Lower lobe of right lung (tissue), 2 donors: ENCODE measurements at places on chromosomes 5 and 9.

- DNase-seq, result no peak
Observed at GRCh38 chr5:118832974-118833373, 155.4 kb downstream of the DTWD2 start.

GRCh38 chr9:127058011-127058644 is 64.3 kb downstream of the ANGPTL2 start:
- DNase-seq, result no peak

DNA sequence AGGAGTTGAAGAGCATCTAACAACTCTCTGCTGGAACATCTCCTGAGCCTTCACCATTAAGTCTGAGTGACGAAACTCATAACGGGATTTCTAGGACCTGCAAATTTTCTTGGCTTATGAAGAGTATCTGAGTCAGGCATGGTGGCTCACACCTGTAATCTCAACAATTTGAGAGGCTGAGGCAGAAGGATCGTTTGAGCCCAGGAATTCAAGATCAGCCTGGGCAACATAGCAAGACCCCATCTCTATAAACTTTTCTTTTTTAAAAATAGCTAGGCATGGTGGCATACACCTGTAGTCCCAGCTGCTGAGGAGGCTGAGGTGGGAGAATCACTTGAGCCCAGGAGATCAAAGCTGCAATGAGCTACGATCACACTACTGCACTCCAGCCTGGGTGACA is 48.8 kb downstream of the EPB41L4B start:
- no peak for DNase-seq

GRCh38 chr9:134377976-134378375 is 51.7 kb downstream of the RXRA start:
- DNase-seq, result peak; percentile 87

- DNase-seq, result no peak
Observed at GRCh38 chr9:134871697-134872340, 8.8 kb upstream of the FCN2 start.

- no peak for DNase-seq
Observed at GRCh38 chr9:87451149-87451548, 46.5 kb upstream of the DAPK1 start.

- no peak for DNase-seq
Observed at GRCh38 chr9:643966-644365, 197.5 kb upstream of the DMRT1 start.

- DNase-seq, result no peak
Observed at GRCh38 chr9:73565833-73566465, 414.3 kb downstream of the ANXA1 start.

- DNase-seq, result no peak
Observed at GRCh38 chr5:135501965-135502364, 33.8 kb downstream of the NEUROG1 start.

DNA sequence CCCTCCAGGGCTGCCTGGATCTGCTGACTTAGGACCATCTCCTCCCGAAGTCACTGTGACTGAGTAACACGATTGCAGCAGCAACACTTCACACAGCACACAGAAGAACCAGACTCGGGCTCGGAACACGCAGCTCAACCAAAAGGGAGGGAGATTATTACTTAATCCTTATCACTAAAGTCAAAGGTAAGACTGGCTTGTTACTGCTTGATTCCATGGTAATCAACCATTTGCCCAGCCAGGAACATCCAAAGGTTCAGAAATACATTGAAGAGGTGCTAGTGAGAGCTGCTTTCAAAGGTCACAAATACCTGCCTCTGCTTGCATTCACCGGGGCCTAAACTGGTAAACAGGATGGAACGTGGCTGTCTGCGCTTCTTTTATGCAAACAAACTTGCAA is 7.7 kb downstream of the FBP1 start:
- DNase-seq, result no peak

GRCh38 chr9:7523426-7524043 is 276.0 kb downstream of the DMAC1 start:
- DNase-seq, result no peak

DNA sequence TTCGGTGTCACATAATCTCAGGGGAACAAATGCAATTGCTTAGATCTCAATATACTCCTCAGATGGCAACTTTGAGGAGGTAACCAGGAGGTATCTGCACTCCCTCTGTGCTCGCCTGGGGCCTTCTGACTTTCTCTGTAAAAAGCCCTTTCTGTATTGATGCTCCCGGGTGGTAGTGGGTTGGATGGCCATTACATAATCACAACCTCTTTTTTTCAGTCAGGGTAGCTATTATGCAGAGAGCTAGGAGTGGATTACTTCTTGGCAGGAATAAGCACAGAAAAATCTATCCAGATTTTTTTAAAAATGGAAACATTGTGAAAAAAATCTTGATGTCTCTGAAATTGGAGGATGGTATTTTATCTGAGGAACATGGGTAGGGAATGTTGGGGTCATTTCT is 116.6 kb downstream of the SH3GL2 start:
- no peak for DNase-seq

DNA sequence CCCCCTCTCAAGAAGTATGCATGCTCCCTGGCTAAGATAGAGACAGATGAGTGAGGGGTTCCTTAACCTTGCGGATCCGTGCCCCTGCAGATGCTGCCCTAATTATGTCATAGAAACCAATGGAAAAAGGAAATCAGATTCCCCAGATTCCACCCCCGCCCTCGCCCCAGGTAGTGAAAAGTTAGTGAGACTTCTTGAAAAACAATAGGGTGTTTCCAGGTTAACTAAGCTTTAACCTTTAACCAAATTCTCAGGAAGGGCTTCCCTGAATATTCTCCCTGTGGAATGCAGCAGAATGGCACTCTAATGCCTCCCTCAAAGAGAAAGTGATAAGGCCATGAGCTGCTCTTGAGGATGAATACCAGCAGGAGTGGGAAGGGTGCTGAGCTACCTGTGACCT is 116.0 kb upstream of the RANBP3L start:
- DNase-seq, result no peak

- no peak for DNase-seq
Observed at GRCh38 chr5:22044229-22044628, 808.9 kb downstream of the CDH12 start.

GRCh38 chr5:179267671-179268083 is 77.6 kb downstream of the ADAMTS2 start:
- peak; percentile 38 for DNase-seq

GRCh38 chr9:110101531-110102161 is 106.3 kb downstream of the C9orf152 start:
- no peak for DNase-seq

GRCh38 chr9:111986035-111986556 is 89.5 kb downstream of the UGCG start:
- no peak for DNase-seq

DNA sequence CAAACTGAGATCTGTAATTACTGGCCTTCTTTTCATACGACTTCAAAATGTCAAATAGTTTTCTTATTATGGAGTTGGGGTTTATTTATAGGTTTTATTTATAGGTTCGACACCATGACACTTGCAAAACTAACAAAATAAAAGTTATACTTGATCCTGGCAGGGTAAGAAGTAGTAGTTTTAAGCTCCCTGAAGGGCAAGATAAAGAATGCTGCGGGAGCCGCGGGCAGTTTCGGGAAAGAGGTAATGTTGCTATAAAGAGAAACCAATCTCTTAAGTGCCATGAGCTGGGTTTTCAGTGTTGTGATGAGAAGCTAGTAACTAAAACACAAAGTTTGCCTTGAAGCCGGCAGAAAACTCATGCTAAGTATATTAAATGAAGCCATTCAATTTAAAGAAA is 24.8 kb downstream of the PTPN3 start:
- no peak for DNase-seq

- no peak for DNase-seq
Observed at GRCh38 chr5:123154886-123155445, 65.9 kb downstream of the PRDM6 start.

DNA sequence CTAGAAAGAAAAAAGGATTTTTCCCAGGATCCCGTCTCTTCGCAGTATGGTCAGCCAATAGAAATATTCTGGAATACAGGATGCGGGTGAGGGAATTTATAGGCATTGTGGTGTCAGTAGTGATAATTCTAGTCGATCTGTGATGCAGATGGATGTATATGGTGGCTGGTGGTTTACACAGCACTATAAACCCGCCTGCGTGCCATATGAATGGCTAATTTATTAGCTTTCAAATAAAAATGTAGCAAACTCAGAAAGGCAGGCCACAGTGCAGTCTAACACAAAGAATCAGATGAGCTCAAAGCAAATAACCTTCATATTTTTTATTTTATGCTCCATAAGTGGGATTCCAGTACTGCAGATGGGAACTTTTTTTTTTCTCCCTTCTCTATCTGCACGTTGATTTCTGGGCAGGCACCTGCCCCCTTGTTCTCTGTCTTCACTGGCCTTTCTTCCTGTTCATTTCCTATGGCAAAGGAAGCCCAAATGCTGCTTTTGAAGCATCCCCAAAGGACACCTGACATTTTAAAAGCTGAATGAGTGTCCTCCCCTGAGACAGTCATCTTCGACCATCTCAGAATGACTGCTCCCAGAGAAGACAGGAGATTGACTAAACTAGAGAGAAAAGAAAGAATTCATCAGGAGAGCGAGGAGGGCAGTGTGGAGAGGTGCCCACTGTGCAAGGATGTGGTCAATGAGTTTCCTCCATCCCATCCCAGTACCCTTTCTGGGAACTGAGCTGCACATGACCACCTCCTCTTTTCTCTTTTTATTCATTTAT is 52.1 kb downstream of the SEMA6A start:
- no peak for DNase-seq

DNA sequence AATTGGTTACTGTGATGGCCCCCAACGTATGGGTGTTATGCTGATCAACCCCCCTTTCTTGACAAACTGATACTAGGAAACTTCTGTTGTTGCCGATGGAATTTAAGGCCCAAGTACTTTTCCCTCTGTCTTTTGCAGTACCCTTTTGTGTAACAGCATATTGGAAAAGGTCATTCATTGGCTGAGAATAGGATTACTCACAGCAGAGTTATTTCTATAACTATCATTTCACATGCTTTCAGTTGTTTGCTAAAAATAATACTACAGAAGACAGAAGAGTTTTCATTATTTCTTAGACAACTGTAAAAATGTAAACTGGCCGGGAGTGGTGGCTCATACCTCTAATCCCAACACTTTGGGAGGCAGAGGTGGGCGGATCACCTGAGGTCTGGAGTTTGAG is 329.5 kb downstream of the KIAA0825 start:
- no peak for DNase-seq

DNA sequence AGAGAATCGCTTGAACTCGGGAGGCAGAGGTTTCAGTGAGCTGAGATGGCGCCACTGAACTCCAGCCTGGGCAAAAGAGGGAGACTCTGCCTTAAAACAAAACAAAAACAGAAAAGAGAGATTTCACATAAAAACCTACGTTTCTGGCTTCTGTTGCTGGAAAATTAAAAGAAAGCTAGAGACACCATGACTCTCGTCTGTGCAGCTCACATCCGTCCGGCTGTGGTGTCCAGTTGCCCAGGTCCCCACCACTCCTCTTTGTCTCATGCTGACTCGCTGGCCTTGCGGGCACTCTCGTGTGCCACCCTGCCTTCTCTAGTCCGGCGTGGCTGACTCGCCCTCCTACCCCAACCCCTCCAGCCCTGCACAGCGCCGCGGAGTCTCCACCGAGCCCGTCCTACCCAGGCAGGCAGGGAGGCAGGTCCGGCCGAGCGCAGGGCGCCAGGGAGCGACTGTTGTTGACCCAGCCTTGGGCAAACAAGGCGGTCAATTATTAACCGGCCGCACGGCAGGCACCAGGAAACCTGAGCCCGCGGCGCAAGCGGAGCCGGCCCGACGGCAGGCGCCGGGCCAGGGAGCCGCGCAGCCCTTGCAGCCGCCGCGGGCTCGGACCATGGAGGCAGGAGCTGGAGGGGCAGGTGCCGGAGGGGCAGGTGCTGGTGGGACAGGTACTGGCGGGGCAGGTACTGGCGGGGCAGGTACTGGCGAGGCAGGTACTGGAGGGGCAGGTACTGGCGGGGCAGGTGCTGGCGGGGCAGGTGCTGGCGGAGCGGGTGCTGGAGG is at the start of gene PRRT1B:
Gene PRRT1B, plus strand, starts transcription at position 521 of the 783 bp plus-strand sequence. Its CDS starts 93 bp downstream, at position 614.
- peak; percentile 91 for DNase-seq

DNA sequence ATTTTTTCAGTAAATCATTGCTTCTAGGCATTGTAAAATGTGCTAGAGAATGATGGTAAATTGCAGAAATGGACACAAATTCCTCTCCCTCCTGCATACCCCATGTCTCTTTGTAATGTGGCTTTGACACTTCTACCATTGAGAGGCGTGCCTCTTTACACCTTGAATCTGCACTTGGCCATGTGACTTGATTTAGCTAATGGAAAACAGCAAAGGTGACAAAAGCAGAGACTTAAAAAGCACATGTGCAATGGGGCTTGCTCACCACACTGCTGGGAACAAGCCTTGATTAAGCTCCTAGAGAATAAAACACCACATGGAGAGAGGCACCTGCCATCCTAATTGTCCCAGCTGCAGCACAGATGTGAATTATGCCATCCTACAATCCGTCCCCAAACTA is 69.9 kb upstream of the NAA35 start:
- DNase-seq, result no peak

DNA sequence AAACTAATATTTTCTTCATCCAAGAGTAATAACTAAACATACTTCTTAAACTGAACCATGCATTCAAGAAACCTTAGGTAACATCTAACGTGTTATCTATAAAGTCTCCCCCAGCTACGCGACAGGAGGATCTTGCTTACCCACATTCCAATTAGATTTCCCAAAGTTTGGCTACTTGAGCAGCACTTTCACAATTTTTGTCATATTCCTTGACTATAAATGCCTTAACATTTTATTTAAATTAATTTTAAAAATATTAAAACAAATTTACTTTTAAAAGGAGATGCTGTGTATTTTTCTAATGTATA is 25.3 kb upstream of the IFNE start:
- DNase-seq, result no peak

GRCh38 chr9:88018101-88018500 is 43.8 kb upstream of the CDK20 start:
- no peak for DNase-seq

DNA sequence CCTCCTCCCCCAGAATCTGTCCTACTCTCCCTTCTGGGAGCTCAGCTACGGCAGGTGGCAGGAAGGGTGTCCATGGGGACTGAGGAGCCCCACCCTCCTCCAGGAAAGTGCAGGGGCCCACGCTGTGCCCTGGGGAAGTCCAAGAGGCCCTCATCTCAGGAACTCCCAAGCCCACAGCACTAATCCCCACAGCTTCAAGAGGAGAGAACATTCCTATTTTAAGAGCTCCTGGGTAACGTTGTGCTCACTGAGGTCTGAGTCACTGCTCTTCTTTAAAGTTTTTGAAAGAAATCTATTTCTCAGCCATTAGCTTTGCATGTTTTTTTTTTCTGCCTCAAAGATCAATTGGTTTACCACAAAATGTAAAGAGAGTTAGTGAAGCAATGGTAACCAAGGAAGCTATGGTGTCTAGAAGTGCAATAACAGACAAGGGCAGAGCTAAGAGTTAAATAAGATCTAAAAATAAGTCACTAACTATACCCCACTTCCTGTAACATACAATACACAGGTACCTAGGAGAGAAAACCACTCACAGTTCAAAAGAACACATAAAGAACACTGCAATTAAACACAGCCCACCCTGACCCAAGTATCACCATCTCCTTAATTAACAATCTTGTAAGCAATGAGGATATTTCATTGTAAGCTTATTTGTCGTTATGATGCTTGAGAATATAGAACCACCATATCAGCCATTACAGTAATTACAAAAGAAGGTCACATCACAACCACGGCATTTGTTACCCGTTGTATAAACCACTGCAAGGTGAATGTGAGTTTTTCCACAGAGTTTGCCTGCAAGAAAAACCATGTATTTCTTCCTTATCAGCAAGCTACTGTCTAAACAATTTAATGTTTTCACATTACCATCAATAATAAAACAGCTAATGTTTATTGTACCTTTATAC is 382.3 kb upstream of the SLC30A5 start:
- DNase-seq, result no peak

- DNase-seq, result no peak
Observed at GRCh38 chr5:131550606-131551005, 84.4 kb downstream of the RAPGEF6 start.
